Activated T-cell treated with anti-CD3 and anti-CD28 coated beads, Interleukin-2, amount 50 U/mL, for 72 hours (primary cell): ENCODE measurements at places on chromosomes 2 and 18. TPM values are rescaled to one million over a fixed set of nuclear protein-coding genes. Genes with fewer than 3 reads are reported as not detected.

Gene WNT10A
- 8.6 TPM for total RNA-seq

GRCh38 chr2:27664622-27665363 lies 1.1 kb downstream of the SLC4A1AP start:
- DNase-seq: no peak

DNA sequence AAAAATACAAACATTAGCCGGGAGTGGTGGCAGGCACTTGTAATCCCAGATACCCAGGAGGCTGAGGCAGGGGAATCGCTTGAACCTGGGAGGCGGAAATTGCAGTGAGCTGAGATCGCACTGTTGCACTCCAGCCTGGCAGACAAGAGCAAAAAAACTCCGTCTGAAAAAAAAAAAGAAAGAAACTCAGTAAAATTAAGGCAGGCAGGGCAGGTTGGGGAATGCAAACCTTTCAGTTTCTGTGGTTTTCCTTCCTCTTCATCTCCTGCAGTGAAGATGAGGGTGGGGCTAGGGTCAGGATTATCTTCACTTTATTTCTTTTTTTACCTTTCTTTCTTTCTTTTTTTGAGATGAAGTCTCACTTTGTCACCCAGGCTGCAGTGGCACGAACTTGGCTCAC lies 43.2 kb upstream of the PSME4 start:
- no peak for DNase-seq

DNA sequence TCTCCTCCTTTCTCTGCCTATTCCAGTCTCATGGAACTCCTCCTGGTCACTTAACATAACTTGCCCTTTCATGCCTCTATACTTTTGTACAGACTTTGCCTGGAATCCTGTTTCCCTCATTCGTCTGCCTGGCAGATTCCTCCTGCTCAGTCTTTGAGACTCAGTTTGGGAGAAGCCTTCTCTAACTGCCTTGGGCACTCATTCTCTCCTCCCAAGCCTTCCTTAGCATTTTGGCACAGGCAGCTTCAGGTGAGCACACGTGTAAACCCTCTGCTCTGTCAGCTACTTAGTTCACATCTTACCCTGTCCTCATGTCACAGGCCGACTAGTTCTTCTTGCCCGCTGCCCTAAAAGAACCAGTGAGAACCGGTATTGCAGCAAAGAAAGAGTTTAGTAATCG lies 6.0 kb upstream of the FAM98A start:
- no peak for DNase-seq

Gene AKAIN1
- total RNA-seq: not detected

Gene LBX2
- total RNA-seq: 1.2 TPM

- no peak for DNase-seq
Observed at GRCh38 chr2:239692362-239692851, 291.6 kb upstream of the HDAC4 start.

GRCh38 chr18:78904179-78904531 lies 75.5 kb upstream of the SALL3 start:
- no peak for DNase-seq

- DNase-seq: no peak
Observed at GRCh38 chr2:192298664-192299063, 103.9 kb upstream of the TMEFF2 start.

DNA sequence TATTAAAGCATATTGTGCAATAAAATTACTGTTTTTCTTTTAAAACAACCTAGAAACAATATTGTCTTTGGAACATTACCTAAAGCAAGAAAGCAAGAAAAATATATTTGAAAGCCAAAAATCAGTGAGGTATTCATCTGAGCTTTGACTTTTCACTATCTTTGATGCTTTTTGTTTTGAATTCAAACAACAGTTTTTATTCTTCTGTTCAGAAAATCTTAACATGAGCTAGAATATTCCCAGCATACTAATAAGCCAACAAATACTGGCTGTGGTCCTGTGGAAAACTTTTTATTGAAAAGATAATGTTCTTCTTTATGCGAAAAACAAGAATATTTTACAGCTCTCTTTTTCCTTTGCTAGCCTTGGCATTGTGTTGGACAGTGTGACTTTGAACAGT lies 19.8 kb downstream of the FAM171B start:
- no peak for DNase-seq

Gene LRRTM4
- total RNA-seq: not detected

GRCh38 chr2:207408086-207408794 lies 121.5 kb upstream of the CREB1 start:
- DNase-seq: no peak

Gene KHK
- total RNA-seq: 11.9 TPM

DNA sequence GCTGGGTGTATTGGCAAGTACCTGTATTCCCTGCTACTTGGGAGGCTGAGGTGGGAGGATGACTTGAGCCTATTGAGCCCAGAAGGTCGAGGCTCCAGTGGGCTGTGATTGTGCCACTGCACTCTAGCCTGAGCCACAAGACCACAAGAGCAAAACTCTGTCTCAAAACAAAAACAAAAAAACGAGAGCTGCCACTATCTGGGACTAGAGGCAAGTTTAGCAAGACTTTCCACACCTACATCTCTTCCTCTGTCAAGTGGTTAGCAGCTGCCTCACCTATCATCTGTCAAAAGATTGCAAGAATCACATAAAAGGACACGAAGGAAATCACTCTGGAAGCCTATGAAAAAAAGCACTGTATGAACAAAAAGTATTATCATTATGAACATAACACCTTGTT lies 55.2 kb upstream of the RIOK3 start:
- DNase-seq: no peak

- DNase-seq: no peak
Observed at GRCh38 chr2:223010641-223011040, 41.3 kb upstream of the KCNE4 start.

DNA sequence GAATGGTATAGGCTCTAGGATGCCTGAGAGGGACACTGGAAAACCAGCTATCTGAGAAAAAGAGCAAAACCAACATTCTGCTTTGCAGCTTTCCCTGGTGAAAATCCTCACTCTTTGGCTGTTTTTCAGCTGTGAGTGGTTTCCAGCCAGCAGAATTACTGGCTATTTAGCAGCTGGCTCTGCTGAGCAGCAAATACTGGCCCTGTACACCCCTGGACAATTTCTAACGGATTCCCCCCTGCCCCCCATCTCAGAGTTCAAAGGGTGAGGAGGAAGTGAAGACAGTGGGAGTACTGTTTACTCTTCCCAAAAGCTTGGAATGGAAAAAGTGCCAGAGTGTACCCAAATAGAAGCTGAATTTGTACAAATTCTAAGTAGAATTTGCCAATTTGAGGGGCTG lies 26.1 kb upstream of the IMP4 start:
- DNase-seq: no peak

Gene EML6
- total RNA-seq: 0.96 TPM

GRCh38 chr2:121196132-121196848 lies 88.7 kb downstream of the TFCP2L1 start:
- no peak for DNase-seq

DNA sequence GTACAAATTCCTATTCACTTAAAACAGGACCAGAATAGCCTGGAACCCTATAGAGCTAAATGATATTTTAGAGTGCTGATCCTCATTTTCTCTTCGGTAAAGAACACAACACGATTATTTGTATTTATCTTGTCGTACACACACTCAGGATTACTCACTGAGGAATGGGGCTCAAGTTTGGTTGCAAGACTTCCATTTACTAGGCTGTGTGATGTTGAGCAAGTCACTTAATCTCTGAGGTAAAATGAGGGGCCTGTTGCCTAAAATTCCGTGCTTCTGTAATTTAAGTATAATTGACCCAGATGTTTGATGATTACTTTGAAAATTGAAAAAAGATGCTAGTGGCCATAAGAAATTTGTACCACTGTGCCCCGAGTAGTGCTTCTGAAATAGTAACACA lies 42.6 kb upstream of the MAP4K3 start:
- no peak for DNase-seq

- DNase-seq: no peak
Observed at GRCh38 chr2:54867457-54867856, 144.0 kb downstream of the EML6 start.

- no peak for DNase-seq
Observed at GRCh38 chr2:25279091-25279651, 62.6 kb downstream of the DNMT3A start.

DNA sequence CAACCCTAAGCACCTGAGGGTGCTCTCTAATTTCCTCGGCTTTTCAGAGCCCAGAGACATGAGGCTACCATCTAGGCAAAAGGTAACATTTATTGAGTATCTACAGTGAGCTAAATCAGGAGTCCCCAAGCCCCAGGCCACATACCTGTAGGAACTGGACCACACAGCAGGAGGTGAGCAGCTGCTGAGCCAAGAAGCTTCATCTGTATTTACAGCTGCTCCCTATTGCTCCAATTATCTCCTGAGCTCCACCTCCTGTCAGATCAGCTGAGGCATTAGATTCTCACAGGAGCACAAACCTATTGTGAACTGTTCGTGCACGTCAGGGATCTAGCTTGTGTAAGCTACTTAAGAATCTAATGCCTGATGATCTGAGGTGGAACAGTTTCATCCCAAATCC lies 70.2 kb downstream of the RND3 start:
- no peak for DNase-seq

- no peak for DNase-seq
Observed at GRCh38 chr18:12313530-12314245, 5.6 kb downstream of the TUBB6 start.

- DNase-seq: no peak
Observed at GRCh38 chr2:116061023-116061422, 1618.6 kb downstream of the DPP10 start.

- no peak for DNase-seq
Observed at GRCh38 chr18:23229472-23229871, 94.2 kb downstream of the CABLES1 start.

- DNase-seq: no peak
Observed at GRCh38 chr2:219570194-219570923, 980 bp downstream of the OBSL1 start.

DNA sequence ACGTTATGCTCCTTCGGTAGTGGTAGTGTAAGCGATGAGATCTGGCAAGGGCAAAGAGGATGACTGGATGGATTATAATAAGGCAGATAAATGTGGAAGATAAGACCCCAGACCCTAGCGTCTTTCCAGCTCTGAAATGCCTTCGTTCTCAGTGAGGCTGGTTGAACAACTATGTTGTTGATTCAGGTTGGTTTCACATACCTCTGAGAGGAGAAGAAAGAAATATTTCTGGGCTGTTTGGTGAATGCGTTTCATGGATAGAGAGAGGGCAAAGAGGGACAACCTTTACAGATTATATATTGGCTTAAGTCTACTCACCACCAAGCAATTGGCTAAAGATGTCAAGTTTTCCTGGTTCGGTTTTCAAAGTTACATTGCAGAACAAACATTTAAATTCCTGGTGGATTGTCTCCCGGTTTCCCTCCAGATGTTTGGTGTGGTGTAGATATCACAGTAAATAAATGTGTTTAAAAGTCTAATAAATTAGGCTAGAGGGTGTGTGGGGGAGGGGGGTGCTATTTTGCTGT lies 190.1 kb upstream of the GLI2 start:
- no peak for DNase-seq

- no peak for DNase-seq
Observed at GRCh38 chr18:8084160-8084559, 517.0 kb downstream of the PTPRM start.

GRCh38 chr2:148963461-148963860 lies 75.0 kb upstream of the LYPD6B start:
- no peak for DNase-seq

DNA sequence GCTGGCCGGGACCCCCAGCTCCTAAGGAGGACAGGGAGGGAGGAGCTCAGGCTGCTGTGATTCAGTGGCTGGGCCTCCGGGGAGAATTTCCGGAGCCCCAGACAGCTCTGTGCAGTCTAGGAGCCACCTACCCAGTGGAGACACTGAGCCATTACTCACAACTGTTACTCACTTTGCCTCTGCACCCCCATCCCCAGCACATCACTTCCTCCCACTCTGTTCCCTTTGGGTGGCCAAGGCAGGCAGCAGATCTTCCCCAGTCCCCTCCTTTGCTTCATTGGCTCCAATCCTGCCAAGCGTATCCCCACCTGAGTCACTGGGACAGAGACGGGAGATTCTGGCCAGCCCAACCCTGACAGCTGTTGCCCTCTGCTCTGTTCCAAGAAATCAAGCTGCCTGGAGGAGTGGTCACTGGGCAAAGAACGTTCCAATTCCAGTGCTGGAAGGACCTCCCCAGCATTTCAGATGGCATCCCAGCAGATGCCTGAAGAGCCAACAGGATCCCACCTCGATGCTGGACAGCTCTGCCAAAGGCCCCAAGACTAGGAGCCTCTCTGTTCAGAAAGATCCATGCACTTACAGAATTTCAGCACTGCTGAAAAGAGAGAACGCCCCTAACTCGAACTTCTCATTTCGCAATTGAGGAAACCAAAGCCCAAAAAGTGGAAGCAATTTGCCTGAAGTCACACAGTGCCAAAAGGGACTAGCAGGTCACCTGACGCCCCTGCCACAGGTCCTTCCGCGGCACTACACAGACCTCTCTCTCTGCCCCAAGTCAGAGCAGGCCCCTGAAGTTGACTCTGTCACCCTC lies 68.3 kb downstream of the TNS1 start:
- no peak for DNase-seq

- DNase-seq: peak; percentile 80
Observed at GRCh38 chr2:70141212-70141901, 49.5 kb downstream of the C2orf42 start.
